Gastrocnemius medialis (tissue), 4 donors: ENCODE measurements at places on chromosomes 3 and 15. TPM values are rescaled to one million over a fixed set of nuclear protein-coding genes. Genes with fewer than 3 reads are reported as not detected.

The P2RY14 gene
- 3.6 TPM for total RNA-seq

The TATDN2 gene
- total RNA-seq, result 11.5 TPM

- DNase-seq, result no peak
Observed at GRCh38 chr3:124275412-124275811, 283.5 kb upstream of the ROPN1 start.

- DNase-seq, result no peak
Observed at GRCh38 chr3:16370872-16371740, 106.1 kb downstream of the OXNAD1 start.

DNA sequence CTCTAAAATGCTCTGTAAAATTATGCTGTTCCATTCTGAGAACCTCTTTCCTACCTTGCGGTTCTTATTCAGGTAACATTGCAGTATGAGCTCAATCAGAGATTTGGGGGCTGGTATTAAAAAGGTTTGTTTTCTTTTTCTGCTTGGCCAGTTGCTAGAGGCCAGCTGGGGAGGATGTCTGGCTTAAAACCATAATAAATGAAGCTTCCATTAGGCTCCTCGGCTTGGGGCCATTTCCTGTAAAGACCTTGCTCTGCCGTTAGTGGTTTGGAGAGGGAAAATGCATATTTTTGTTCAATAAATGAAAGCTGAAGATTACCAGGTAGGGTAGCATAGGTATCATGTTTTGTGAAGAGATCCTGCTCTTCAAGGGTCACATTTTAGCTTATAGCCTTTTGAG, 55.2 kb downstream of the MCTP2 start:
- no peak for DNase-seq

DNA sequence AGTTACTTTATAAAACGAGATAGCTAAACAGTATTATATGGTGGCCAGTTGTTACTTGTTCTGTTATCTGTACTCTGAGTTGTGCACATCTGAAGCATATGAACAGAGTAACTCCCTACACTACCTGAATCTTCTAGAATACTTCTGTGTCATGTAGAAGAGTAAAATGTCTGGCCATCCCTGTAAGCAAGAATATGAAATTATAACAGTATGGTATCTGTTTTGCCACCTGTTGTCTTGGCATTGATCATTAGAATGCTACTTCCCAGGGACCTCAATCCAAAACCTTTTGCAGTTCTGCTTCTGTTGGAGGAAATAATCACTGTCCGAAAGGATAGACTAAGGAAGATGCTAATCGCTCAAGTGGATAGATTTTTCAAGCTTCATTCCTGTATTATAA, 1.9 kb downstream of the TEX9 start:
- DNase-seq, result no peak

DNA sequence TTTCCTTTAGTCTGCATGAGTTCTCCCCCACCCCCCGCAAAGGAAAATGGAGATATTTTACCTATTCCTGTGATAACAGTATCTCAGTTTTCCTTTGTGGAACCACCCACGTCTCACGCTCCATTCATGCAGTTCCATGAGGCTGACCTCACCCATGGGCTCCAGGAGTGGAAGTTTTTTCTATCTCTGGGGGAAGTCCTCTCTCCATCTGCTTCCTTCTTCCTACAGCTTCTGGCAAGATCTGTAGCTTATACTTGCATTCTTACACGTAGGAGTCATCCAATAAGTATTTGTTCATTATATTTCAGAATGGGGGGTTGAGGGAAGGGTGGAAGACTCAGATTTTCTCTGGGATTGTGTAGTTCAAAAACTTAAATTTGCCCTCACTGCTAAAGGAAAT, 5.8 kb upstream of the GLCE start:
- DNase-seq, result no peak

DNA sequence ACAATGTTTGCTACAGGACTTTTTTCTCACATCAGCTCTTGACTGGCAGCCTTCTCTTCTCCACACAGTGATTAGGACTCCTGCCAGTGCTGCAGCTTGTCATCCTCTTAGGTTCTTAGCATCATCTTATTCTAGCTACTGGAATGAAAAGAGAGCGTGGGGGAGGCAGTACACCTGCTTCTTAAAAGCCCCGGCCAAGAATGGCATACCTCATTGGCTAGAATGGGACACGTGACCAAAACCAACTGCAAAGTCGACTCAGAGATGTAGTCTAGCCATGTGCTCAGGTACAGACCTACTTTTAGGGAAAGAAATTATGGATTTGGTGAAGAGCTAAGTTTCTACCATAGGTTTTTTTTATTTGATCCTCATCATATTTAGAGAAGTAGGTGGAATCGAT, 44.1 kb downstream of the RARB start:
- DNase-seq, result no peak

GRCh38 chr3:99332718-99333117, 305.7 kb upstream of the COL8A1 start:
- no peak for DNase-seq

- no peak for DNase-seq
Observed at GRCh38 chr15:85282504-85283115, 97.8 kb upstream of the AKAP13 start.

DNA sequence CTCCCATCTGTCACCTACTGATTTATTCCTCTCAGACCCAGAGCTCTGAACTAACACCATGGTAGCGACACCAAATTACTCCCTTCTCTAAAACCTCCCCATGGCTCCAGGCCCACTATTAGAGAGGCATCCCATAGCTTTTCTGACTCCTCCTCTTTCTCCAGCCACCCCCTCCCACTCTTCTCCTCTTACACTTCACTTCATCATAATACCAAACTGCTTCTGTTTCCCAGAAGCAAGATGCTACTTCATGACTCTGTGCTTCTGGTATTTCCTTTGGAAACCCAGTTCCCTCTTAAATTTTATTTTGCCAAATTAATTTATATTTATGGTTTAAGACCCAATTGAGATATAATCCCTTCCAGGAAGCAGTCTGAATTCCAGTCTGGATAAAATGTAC, 465.1 kb upstream of the PDZRN3 start:
- DNase-seq, result no peak

- DNase-seq, result no peak
Observed at GRCh38 chr15:79037848-79038247, 52.7 kb downstream of the RASGRF1 start.
